ENCODE measurements at places on chromosomes 6 and 20. TPM values are rescaled to one million over a fixed set of nuclear protein-coding genes. Genes with fewer than 3 reads are reported as not detected.

HLA-DPA1 gene
- total RNA-seq, result 15.6 TPM

SYCP2L gene
- 1.5 TPM for total RNA-seq

CGA gene
- 1.9 TPM for total RNA-seq

TGM3 gene
- total RNA-seq, result 14.5 TPM

HNF4A gene
- not detected for total RNA-seq

All from tongue (tissue), 3 donors.